HCEC 1CT (cell line): ENCODE measurements at places on chromosomes 2 and 18.

DNA sequence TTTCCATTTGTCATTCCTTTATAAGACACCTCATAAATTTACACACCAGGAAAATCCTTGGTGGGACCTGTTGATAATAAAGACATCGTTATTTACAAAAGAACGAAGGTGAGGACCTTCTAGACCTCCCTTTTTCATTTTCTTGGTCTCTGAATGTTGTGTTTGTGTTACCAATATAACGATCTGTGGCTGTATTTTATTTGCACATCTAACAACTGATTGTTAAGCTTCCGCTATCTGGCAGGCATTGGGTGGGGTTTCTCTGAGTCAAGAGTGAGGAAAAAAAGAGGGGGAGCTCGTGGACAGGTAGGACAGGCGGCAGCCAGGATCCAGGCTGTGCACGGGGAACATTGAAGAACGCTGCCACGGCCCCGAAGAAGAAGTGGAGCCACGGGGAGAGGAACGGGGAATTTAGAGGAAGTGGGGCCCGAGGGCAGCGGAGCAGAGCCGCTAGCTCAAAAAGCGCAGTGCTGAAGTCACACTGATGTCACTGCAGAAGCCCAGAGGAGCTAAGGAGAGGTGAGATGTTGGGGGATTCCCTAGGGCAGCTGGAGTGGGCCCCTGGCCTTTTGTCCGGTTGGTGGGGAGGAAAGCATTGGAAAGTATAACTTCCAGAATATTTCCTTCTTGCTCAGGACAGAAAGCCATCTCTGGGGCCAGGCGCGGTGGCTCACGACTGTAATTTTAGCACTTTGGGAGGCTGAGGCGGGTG lies 20.9 kb upstream of the DNMT3A start:
- DNase-seq = no peak

GRCh38 chr2:111030260-111030891 lies 90.3 kb upstream of the BCL2L11 start:
- no peak for DNase-seq

- DNase-seq = no peak
Observed at GRCh38 chr2:12615509-12615908, 101.2 kb upstream of the TRIB2 start.

- DNase-seq = no peak
Observed at GRCh38 chr2:430291-431040, 142.6 kb upstream of the ALKAL2 start.

GRCh38 chr2:225532096-225532495 lies 132.6 kb downstream of the NYAP2 start:
- DNase-seq = no peak

DNA sequence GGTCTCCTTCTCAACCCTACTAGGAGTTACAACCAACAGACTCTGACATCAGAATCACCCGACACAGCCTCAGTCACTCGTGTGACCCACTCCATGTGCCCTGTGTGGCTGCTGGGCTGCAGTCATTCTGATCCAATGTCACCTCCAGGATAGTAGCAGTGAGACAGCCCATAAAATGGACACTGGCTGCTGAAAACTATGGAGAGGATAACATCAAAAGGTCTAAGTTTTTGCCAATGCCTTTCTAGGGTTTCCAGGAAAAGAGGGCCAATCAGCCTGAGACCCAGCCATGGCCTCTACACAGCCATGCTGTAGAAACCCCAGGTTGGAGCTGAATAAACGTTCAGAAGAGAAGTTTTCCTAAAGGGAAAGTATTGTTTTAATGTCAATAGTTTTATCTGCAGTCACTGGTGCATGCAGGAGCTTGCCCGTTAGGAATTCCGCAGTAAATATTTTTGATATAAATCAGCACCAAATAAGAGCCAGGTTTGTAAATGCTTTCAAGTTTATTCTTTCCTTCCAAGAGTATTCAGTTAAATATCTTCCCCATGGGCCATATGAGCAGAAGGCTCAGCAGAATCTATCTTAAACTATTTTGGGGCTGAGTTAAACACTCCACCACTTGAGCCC lies 92.2 kb upstream of the PID1 start:
- no peak for DNase-seq

DNA sequence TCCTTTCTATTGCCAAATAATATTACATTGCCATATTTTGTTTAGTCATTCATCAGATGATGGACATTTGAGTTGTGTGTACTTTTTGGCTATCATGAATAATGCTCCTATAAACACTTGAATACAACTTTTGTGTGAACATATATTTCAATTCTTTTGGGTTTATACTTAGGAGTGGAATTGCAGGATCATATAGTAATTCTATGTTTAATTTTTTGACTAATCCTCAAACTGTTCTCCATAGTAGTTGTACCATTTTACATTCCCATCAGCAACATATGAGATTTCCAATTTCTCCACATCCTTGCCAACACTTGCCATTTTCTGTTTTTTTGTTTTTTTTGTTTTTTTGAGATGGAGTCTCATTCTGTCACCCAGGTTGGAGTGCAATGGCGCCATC lies 87.2 kb downstream of the B3GNT2 start:
- no peak for DNase-seq

DNA sequence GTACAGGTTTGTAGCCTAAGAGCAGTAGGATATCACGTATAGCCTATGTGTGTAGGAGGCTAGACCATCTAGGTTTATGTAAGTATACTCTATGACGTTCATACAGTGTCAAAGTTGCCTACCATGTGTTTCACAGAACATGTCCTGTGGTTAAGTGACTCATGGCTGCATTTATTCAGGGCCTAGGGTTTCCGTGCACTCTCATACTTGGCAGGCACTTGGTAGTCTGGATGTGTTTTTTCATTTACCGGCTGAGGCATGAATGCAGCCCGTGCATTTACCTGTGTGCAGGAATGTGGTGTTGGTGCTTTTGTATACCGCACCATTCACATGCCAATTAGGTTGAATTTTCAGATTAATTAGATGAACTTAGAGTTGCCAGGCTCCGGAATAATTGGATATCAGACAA lies 43.4 kb downstream of the MYL12B start:
- peak; percentile 97 for DNase-seq

DNA sequence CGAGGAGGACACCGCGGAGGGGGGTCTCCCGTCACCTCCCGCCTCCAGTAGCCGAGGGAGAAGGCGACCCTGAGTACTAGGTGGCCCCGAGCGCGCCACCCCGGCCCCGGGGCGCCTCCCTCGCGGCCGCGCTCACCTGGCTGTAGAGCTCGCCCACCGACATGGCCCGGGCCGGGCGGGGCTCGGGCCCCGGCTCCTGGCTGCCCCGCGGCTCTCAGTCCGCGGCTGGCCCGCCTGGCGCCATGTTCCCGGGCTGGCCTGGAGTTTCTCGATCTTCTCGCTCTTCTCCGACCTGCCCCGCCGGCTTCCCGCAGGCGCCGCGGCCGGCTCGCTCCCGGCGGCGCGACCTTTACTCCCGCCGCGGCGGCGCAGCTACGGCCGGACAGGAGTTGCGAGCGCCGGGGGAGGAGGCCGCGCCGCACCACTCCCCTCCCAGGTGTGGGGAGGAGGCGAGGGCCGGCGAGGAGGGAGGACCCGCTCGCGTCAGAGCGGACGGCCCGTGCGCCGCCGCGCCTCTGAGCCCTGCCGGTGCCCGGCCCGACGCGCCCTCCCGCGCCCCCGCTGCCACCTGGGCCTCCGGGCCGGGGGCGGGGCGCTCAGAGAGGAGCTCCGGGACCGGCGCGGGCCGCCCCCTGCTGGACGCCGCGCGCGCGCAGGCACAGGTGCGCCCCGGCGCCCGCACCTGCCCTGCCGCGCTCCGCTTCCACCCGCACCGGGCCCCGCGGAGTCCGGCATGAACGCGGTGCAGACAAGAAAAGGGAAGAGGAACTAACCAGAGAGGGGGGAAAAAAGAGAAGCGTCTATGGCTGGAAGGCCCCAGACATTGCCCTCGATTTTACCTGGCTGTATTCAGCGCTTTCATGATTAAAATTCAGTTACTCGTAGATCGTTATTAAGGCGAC lies at the start of gene MYO5B:
Gene MYO5B (minus strand): TSS at position 517 of the 902 bp plus-strand sequence. CDS start 354 bp downstream, at position 163.
- no peak for DNase-seq

- DNase-seq = no peak
Observed at GRCh38 chr2:239548451-239548871, 147.6 kb upstream of the HDAC4 start.

- DNase-seq = peak; percentile 55
Observed at GRCh38 chr2:205188239-205189138, 493.8 kb upstream of the NRP2 start.

GRCh38 chr2:133287709-133288108 lies 280.6 kb downstream of the NCKAP5 start:
- peak; percentile 96 for DNase-seq

DNA sequence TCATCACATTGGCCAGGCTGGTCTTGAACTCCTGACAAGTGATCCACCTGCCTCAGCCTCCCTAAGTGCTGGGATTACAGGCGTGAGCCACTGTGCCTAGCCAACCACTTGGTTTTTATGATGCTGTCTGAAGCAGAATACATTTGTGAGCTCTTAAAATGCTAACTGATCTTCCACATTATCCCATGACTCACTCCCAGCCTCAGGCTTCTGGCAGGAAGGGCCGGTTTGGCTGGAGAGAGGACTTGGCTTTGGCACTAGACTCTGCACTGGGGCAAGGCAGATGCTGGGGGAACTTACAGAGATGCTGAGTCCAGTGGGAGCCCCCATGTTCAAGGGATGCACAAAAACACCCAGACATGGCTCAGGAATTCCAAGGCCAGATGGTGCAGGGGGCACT lies 40.5 kb upstream of the SH3BP4 start:
- DNase-seq = peak; percentile 38

- DNase-seq = no peak
Observed at GRCh38 chr2:27281855-27282559, at the start of gene TRIM54. TRIM54 (plus strand) TSS chr2:27282429; CDS start chr2:27282732, 303 bp downstream.

DNA sequence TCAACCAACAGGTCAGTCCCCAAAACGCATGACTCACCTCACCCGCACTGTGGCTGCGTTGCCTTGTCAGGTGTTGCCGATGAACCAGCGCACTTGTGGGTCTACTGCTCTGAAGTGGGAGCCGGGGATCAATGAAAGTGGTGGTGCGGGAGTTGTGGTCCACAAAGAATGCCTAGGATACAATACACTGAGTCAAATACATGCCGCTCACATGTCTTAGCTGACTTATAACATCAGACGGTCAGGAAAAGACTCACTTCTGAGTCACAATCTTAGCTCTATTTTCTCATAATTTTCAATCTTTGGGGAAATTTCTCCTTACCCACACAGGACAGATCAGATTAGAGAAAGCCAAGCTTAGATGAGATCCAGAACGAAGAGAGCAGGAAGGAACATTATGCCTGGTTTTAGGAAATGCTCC lies 107.1 kb upstream of the STK17B start:
- DNase-seq = peak; percentile 93

DNA sequence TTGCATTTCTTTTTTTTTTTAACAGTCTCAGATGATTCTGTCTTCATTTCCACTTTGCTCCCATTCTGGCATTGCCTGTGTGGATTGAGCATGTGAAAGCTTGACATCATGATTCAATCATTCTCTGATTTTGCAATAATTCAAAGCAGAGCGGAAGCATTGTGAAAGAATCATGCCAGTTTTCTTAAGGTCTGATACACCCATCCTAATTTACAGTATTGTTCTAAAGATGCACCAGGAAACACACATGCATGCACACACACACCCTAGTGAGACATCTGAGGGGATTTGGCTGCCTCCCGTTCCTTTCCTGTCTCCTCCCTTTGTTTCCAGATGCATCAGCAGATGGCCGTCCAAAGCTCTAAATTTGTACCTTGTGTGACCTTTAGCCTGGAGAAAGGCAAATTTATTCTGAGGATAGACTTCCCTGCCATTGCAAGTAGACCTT lies 97.3 kb downstream of the FMNL2 start:
- peak; percentile 93 for DNase-seq

DNA sequence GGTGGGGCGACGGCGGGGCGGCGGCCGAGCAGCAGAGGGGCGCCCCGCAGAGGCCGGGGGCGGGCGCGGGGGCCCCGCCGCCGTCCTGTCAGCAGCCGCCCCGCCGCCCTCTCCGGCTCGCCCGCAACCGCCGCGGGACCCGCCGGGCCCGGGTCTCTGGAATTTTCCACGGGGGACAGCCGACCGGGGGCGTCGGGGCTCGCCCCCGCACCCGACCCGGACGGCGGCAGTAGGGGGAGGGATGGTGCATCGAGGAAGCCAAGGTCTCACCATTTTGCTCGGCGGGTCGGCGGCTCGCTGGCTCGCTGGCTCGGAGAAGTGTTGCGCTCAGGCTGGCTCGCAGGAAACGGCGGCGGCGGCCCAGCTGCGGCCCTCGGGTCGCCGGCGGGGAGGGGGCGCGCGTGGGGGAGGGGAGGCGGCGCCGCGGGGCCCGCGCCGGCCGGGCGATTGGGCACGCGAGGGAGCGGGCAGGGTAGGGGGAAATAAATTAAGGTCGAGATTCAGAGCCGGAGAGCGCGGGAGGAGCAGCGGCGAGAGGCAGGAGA lies 405 bp downstream of the PPP3R1 start:
- DNase-seq = no peak

GRCh38 chr2:10137053-10137843 lies 14.7 kb downstream of the RRM2 start:
- DNase-seq = peak; percentile 30
